ENCODE measurements at places on chromosomes 5 and 9. TPM values are rescaled to one million over a fixed set of nuclear protein-coding genes. Genes with fewer than 3 reads are reported as not detected.

The OTP gene
- total RNA-seq, result not detected

The ROR2 gene
- 18.7 TPM for total RNA-seq

The SMIM27 gene
- total RNA-seq, result 6.1 TPM

The TMEM171 gene
- total RNA-seq, result 0.62 TPM

The GARIN3 gene
- total RNA-seq, result not detected

The CYFIP2 gene
- total RNA-seq, result 22.9 TPM

The UBE2QL1 gene
- 0.11 TPM for total RNA-seq

The TMEFF1 gene
- total RNA-seq, result 2.5 TPM

The PWWP2A gene
- total RNA-seq, result 16.3 TPM

The SLC6A7 gene
- total RNA-seq, result not detected

The PCDHA9 gene
- 0.11 TPM for total RNA-seq

The FOXD4L3 gene
- total RNA-seq, result not detected

The SHLD3 gene
- total RNA-seq, result 5.0 TPM

The FOXD4L6 gene
- 0.11 TPM for total RNA-seq

The TLX3 gene
- not detected for total RNA-seq

The ACOT12 gene
- 0.37 TPM for total RNA-seq

The ZCCHC9 gene
- total RNA-seq, result 56.4 TPM

The CDC20B gene
- total RNA-seq, result 0.22 TPM

The FGF18 gene
- total RNA-seq, result 0.22 TPM

The CORO2A gene
- 0.44 TPM for total RNA-seq

The PCDHB3 gene
- 0.77 TPM for total RNA-seq

The KIF4B gene
- under 0.01 TPM for total RNA-seq

The CCL19 gene
- total RNA-seq, result not detected

The PLAC8L1 gene
- not detected for total RNA-seq

The IL6ST gene
- total RNA-seq, result 517 TPM

The TPRN gene
- total RNA-seq, result 8.7 TPM

The CDH9 gene
- total RNA-seq, result not detected

The SLC1A1 gene
- total RNA-seq, result 15.7 TPM

The PCDHGA10 gene
- total RNA-seq, result 5.2 TPM

The ZDHHC11B gene
- total RNA-seq, result 0.50 TPM
